ENCODE measurements at places on chromosomes 5 and 9.

DNA sequence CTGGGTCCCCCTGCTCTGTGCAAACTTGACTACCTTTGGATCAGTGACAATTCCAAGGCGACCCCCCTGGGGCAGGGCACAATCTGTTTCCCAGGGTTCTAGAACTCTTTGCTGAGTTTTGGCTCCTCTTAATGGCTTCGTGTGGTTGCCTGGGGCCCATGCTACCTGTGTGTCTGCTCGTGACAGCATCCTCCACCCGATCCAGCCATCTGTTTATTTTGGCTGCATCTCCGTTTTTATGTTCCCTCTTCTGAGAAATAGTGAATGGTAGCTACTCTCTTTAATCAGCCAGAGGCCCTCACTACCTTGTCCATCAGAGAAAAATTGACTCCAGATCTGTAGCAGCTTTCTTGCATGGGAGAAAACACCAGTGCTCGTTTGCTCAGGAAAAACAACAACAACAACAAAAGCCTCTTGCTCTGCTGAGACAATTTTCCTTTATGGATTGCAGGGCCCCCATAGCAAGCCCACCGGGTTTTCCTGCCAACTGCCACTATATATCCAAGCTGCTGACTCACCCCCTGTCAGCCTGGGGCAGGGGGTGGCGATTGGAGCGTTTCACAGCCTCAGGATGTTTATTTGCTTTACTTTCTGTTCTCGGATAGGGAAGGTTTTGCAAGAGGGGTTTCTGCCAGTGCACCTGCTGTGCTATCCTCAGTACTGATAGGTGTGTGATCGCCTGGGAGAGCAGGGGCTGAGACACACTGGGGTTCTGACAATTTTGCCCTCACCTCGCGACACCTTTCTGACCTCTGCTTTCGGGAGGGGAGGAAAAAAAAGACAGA is 607.8 kb downstream of the BNC2 start:
- DNase-seq: peak; percentile 79

DNA sequence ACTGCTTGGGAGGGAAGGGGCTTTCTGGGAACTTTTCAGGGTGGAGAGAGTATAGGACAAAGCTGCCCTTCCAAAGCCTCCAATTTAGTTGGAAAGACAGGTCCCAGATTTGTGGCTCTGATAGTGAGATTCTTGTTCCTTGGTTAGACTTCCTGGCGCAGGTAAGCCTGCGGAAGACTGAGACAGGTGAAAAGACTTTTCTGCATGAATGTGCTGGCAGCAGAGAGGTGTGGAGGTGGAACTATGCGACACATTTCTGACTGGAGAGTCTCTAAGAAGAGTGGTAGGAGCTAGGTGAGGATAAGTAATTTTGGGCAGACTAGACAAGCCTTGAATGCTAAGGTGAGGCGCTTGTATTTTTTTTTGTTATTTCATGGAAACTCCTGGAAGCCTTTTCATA is 29.9 kb downstream of the NANS start:
- no peak for DNase-seq

DNA sequence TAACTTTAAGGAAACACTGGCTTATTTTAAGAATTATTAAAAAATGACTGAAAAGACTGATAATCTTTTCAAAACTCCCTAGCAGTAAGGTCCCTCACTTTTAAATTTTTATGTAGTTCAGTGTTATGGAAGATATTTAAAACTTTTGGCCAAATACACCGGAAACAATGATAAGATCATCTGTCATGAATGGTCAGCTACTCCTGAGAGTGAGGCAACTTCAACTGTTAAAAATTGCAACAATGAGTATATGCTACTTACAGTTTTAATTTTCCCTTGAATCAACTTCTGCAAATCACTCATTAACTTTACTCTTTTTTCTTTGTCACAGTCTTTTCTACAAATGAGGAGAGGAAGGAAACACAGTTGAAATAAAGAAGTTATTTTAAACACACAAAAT is 10.8 kb downstream of the PUM3 start:
- no peak for DNase-seq

- no peak for DNase-seq
Measured at GRCh38 chr5:137361280-137361679, 137.8 kb downstream of the SPOCK1 start.

DNA sequence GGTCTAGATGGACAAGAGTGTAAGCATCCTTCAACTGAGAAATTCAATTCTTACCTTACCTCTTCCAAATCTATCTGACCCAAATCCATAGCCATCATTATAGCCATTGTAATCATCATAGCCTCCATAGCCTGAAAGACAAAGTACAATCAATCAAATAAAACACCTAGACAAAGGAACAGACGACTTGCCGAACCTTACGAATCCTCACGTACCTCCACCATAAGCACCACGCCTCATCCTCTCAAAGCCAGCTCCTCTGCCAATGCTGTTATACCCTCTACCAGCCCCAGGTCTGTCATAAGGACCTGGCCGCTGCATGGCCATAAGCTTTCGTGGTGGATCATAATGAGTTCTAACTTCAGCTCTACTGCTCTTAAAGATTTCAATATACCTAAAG is 5.5 kb downstream of the HNRNPH1 start:
- DNase-seq: no peak

- DNase-seq: no peak
Measured at GRCh38 chr5:180059326-180059725, 12.2 kb downstream of the RNF130 start.

- DNase-seq: no peak
Measured at GRCh38 chr9:98419260-98419603, 163.8 kb upstream of the TBC1D2 start.

DNA sequence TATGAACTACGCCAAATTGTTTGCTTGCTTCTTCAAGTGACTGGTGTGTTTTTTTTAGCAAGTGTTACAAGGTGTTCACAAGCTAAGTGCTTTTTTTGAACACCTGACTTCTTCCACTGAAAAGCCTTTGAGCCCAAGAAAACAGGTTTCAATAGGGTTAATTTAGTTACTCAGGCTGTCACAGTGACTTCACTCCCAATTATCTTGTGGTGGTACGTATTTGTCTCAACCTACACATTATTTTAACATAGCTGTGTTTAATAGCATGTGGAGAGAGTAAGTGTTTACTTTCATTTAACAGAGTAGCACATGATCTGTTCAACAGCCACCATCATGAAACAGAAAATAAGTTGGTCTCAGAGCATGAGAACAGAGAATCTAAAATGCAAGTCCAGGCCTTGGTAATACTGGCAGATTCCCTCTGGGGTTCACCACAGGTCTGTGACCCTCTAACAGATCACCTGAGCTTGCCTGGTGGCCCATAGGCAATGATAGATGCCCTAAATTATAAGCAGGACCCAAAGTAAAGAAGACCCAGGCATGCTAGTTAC is 267.7 kb upstream of the SMARCA2 start:
- no peak for DNase-seq

- DNase-seq: no peak
Measured at GRCh38 chr9:123639743-123640142, 283.7 kb downstream of the CRB2 start.

- DNase-seq: no peak
Measured at GRCh38 chr9:88425538-88425950, 37.3 kb downstream of the SPIN1 start.

GRCh38 chr9:97543561-97543960 is 42.1 kb downstream of the TMOD1 start:
- DNase-seq: no peak

DNA sequence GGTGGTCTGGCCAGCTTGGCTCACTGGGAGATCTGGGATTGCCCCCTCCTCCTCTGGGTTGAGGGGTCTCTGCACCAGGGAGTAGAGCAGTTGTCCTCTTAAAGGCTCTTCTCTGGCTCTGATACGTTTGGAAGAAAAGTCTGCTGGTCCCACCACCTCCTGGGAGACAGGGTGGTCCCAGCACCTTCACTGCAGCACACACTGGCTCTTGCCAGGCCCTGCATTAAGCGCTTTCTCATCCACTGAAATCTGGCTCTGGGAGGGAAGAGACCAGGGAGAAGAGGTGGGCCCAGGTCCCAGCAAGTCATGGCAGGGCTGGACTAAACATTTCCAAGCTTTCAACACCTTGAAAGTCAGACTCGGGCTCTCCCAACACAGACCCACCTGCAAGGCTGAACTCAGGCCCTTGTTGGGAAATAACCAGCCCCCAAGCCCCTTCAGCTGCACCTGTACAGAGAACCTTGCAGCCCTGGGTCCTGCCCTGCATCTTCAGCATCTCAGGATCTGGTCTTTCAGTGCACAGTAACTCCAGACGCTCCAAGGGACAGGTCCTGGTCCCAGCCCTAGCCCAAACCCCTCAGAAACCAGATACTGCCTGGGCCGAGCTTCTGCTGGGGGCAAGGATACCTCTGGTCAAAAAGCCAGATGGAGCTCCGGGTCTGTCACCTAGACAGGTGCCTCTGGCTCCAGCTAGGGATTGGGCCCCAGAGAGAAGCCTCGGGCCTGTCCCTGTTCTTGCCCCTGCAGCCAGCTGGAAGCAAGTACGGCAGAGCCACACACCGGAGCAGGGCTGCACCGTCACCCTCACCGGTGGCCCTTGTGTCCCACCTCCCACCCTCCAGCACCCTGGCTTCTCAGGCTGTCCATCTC is 134.5 kb downstream of the DAB2IP start:
- no peak for DNase-seq

GRCh38 chr5:51208296-51208695 is 175.0 kb upstream of the ISL1 start:
- DNase-seq: no peak

- no peak for DNase-seq
Measured at GRCh38 chr5:5347442-5347841, 75.0 kb upstream of the ICE1 start.

DNA sequence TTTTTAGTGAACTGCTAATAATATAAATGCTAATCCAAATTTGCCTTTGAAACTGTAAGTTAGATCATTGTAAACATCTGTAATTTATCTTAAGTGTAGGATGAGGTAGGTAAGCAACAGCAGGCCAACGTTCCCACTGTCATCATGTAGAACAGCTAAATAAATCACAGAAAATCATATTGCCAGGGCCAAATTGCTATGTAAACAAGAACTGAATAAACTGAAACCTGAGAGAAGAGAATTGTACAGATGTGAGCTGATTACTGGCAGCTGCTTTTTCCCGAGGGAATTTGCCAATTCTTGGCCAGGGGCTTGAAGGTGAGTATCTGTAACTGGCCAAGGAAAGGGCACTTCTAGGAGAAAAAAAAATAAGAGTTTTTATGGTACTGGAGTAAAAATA is 97.6 kb downstream of the CDH10 start:
- peak; percentile 23 for DNase-seq
